ENCODE measurements at places on chromosomes 6 and 20.

DNA sequence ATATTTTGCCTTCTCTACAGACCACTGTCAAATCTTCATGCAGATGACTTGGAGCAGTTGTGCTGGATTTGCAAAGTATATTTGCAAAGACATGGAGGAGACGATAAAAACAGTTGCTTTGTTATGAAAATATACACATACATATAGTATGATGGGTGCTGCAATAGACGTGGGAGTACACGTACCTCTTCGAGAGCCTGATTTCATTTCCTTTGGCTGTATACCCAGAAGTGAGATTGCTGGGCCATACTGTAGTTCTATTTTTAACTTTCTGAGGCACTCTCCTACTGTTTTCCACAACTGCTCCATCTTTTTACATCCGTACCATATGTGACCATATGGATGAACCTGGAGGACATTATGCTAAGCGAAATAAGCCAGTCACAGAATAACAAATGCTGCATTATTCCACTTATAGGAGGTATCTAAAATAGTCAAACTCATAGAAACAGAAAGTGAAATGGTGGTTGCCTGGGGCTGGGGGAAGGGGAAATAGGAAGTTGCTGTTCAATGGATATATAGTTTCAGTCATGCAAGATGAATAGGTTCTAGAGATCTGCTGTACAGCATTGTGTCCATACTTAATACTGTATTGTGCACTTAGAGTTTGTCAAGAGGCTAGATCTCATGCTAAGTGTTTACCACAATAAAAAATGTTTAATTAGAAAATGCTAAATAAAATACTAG lies 223.8 kb downstream of the HAO1 start:
- no peak for DNase-seq

GRCh38 chr6:88629838-88630494 lies 333.5 kb downstream of the RNGTT start:
- DNase-seq, result peak; percentile 34

- no peak for DNase-seq
Observed at GRCh38 chr6:168536196-168536595, 95.2 kb downstream of the SMOC2 start.

- DNase-seq, result no peak
Observed at GRCh38 chr6:105550955-105551620, 148.2 kb upstream of the PREP start.

- no peak for DNase-seq
Observed at GRCh38 chr20:53739799-53740785, 146.5 kb upstream of the ZNF217 start.

GRCh38 chr6:81614292-81614691 lies 138.2 kb downstream of the TENT5A start:
- DNase-seq, result no peak

DNA sequence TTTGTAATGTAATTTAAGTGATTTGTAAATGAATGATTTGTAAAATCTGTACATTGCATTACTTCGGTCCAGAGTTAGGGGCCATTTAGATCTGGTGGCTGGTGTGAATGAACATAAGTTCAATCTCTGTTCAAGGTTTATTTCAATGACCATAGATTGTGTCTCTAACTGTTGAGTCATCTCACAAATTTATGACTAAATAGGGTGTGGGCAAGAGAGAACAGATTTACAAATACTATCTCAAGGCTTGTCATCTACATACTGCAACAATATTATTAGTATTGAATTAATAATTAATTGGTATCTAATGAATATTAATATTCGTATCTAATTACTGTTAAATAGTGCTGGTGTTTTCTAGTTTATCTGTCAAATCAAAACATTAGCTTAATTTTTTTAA lies 115.3 kb upstream of the EDN1 start:
- DNase-seq, result no peak

- DNase-seq, result no peak
Observed at GRCh38 chr20:39259808-39260207, 297.7 kb downstream of the DHX35 start.

DNA sequence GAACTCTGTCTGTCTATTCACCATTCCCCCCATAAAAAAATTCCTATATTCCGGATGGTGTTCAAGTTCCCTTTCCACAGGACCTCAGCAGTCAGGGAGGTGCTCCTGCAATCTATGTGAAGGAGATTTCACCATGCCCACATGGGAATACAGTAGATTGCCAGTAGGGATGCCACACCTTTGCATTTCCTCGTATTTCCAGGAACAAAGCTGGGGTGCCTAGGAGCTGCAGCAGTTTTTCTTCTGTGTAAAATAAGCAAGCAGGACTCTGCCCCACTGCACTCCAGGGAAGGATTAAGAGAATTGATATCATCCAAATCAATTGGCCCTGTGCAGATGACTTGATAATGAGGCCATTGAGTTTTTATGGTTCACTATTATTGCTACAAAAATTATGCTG lies 7.4 kb upstream of the KIF16B start:
- DNase-seq, result no peak

GRCh38 chr6:156948807-156949206 lies 171.6 kb downstream of the ARID1B start:
- no peak for DNase-seq

DNA sequence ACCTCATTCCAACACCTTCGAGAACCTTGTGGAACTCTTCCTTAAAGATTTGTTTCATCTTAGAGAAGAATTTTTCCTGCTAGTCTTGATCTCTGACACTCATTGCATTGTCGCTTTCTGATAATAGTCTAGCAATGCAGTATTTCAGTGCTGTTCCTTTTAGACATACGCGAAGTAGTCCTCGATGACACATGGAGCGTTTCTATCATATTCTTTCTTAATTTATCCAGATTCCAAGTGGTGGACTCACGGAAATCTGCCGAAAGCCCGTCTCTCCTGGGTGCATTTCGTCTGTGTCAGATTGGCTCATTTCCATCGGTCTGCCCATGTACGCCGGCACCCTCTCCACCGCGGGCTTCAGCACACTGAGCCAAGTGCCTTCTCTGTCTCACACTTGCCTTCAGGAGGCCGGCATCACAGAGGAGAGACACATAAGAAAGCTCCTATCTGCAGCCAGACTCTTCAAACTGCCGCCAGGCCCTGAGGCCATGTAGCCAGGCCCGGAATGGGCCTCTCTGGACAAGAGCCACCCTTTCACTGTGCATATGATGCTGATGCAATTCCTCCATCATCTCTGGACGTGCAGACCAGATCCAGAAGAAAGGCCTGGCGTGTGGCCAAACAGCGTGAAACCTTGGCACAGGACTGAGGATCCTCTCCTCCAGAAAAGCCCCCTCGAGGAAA lies 198.6 kb upstream of the UST start:
- no peak for DNase-seq

GRCh38 chr6:154920495-154921200 lies 74.5 kb upstream of the TIAM2 start:
- no peak for DNase-seq

- DNase-seq, result peak; percentile 76
Observed at GRCh38 chr20:31722257-31723068, at the start of gene BCL2L1. TSS of gene BCL2L1 (minus strand) at chr20:31722868. CDS start at chr20:31722218, 650 bp downstream.

DNA sequence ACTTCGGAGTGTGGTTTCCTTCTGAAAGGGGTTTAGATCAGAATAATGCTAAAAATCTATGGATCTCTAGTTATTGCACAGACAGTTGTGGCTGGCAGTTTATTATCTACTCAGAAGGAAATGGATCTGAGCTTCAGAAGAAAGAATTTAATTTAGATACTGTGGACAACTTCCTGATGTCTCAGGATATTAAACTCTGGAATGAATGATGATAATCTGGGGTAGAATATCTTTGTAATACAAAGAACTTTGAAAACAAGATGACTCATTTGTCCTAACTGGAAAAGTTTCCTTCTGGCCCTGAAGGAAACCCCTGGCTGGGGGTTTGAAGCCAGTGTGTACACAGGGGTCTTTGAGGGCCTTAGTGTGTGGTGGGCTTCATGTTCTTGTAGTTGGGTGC lies 78.0 kb downstream of the EDN3 start:
- DNase-seq, result no peak

- DNase-seq, result no peak
Observed at GRCh38 chr6:150083839-150084238, 14.9 kb upstream of the ULBP3 start.

- no peak for DNase-seq
Observed at GRCh38 chr20:46020555-46020954, 8.5 kb upstream of the SLC12A5 start.

- peak; percentile 80 for DNase-seq
Observed at GRCh38 chr6:27688014-27688586, 215.2 kb upstream of the ZNF184 start.

GRCh38 chr6:15894973-15895725 lies 232.3 kb upstream of the DTNBP1 start:
- no peak for DNase-seq

DNA sequence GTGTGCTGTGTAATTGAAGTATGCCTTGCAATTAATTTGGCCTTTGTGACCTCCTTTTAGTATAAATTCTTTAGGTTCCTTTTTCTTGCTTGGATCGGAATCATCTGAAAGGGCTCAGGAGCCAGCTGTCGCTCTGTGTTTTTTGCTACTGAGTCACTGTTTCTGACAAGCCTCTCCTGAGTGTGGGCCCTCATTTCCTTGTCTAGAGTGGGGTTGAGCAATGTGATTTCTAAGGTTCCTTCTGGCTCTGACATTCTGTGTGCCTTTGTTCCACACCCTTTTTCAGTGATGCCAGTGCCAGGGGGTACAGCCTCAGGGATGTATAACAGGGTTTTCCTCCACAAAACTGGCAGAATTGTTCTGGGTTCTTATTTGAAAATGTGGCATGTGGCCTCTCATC lies 26.5 kb downstream of the DAAM2 start:
- DNase-seq, result no peak

Measured in dorsolateral prefrontal cortex (tissue), 122 donors.